ENCODE measurements at places on chromosomes 11 and 22.

GRCh38 chr11:68831124-68831523, 10.6 kb downstream of the CPT1A start:
- no peak for DNase-seq

GRCh38 chr11:66002648-66003225, 434 bp downstream of the BANF1 start:
- no peak for DNase-seq

GRCh38 chr11:124536520-124536919, 6.9 kb downstream of the OR8B12 start:
- DNase-seq, result no peak

DNA sequence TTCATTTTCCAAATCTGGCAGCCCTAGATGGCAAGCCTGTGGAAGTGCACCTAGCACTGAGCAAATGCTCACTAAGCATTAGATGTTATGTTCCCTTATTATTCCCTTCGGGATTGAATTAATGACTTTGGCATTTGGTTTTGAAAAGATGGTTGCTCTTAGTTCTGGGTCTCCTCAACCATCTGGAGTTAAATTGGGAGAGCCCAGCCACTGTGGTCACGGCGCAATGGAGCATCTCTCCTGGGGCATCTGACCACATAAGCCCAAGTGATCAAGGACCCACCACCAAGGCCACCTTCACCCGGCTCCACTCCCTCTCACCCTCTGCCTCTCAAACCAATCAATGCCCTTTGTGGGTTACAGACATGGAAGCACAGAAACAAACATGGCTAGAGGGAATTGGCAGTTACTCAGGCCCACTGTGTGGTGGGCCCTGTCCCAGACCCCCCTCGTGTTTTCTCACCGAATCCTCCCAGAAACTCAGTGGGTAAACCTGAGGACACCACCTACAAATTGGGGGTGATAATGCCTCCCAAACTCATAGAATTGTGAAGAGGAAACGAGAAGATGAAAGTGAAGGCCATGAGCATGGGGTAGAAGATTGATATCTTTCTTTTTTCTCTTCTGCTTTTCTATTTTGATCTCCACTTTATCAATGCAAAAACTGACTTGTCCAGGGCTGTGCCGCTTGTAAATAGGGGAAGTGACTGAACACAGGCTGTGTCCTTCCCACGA, 52.2 kb downstream of the IRAG1 start:
- no peak for DNase-seq

DNA sequence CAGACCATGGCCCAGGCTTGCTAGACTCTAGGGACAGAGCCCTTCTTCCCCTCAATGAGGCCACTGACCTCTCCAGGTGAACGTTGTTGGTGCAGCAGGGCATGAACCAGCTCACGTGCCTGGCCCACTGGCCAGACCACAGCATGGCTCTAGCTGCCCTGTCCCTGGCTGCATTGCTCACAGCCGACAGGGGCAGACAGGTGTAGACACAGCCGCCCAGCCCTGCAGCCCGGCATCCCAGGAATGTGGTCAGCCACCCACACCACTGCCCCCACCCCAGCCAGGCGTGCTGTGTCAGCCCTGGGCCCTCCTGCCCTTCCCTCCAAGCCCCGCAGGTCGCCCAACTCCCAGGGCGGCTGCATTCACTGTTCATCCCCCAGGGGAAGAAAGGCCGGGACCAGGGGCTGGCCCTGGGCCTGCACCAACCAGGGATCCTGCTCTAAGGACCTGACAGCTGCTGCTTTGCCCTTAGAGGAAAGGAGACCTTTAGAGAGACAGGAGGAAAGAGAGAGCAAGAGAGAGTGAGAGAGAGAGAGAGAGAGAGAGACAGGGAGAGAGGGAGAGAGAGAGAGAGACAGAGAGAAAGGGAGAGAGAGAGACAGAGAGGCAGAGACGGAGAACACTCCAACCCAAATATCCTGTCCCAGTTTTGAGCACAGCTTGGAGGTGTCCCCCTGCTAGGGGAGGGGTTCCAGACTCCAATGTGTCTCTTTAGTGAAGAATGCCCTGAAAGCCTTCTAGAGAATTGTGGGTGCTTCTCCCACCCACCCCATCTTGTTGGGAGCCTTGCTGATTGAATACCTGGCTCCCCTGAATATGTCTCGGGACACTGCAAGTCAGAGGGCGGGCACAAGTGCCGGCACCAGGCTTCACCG, 44.2 kb upstream of the LINC01488 start:
- no peak for DNase-seq

- DNase-seq, result no peak
These were observed 88.3 kb downstream of the AMOTL1 start for GRCh38 chr11:94856443-94856842.

DNA sequence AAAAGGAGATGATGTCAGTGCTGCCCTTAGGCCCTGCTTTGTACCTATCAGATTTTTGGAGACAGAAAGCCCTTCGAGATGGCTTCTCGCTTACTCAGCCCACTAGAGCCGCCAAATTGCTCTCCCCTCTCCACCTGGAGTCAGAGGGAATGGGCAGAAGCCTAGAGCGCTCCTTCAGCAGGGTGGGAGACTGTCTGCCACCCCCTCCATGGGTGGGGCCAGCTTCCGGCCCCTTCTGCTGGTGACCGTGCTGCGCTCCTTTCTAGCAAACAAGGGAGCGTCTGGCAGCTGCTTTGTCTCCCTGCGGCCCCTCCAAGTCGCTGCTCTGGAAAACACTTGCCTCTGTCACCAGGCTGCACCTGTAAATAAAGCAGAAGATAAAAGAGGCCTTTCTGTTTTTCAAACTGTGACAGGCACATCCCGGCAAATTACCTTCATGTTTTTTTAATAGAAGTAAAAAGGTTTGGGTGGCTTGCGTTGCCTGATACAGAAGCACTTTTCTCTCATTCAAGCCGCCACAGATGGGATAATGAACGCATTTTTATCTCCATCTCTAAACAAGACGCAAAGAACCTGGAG, 145.7 kb upstream of the NECTIN1 start:
- no peak for DNase-seq
